ENCODE measurements at places on chromosomes 3 and 15. TPM values are rescaled to one million over a fixed set of nuclear protein-coding genes. Genes with fewer than 3 reads are reported as not detected.

- DNase-seq = no peak
- peak overlapping the region; percentile 55 for H3K27ac ChIP-seq
- H3K36me3 ChIP-seq = no peaks in the 10 kb centered on the region
- peak overlapping the region; percentile 15 for H3K4me3 ChIP-seq
These were observed 51.0 kb upstream of the SSR3 start for GRCh38 chr3:156605686-156606605.

GRCh38 chr3:129868912-129869311 lies 24.6 kb downstream of the TMCC1 start:
- H3K4me3 ChIP-seq = no peak overlapping the region
- DNase-seq = no peak
- H3K27ac ChIP-seq = no peak overlapping the region
- H3K4me1 ChIP-seq = no peaks in the 10 kb centered on the region
- no peaks in the 10 kb centered on the region for H3K36me3 ChIP-seq

- H3K27ac ChIP-seq = peak overlapping the region; percentile 59
- no peaks in the 10 kb centered on the region for H3K36me3 ChIP-seq
- no peaks in the 10 kb centered on the region for H3K27me3 ChIP-seq
- DNase-seq = no peak
- H3K4me3 ChIP-seq = peak overlapping the region; percentile 55
These were observed 870 bp upstream of the TSEN2 start for GRCh38 chr3:12483410-12483809.

DNA sequence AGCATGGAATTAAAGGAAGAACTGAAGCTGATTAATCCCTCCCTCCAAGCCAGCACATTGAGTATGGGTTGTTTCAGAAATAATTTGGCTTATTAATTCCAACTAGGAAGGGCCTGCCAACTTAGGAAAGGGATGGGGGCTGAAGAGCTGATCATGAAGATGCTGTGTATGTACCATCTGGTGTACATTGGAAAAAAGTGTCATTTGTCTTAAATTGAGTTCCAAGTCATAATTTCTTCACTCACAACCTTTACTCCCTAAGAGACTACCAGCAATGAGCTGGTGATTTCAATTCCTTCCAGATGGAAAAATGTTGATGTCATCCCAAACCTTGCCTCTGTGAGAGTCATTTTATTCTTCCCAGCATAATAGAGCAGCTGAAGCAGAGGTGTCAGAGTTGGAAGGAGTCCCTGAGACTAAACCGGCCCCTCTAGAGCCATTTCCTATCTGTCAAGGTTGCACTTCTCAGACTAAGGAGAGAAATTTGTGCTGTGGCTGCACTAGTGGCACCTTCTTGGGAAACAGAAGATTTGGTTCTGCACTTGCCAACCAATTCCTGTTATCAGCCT lies 79.4 kb downstream of the GTPBP8 start:
- no peak overlapping the region for H3K27ac ChIP-seq
- H3K27me3 ChIP-seq = no peaks in the 10 kb centered on the region
- no peak overlapping the region for H3K4me3 ChIP-seq

Gene CLDN18
- 0.57 TPM for total RNA-seq
